Tibial artery (tissue), 4 donors: ENCODE measurements at places on chromosomes 7 and 10.
A peak's percentile ranks its signal among the peaks of the same experiment; 100 is the strongest.

- no peaks in the 10 kb centered on the region for H3K4me1 ChIP-seq
- DNase-seq: no peak
- no peak overlapping the region for H3K4me3 ChIP-seq
Measured at GRCh38 chr7:107080099-107080505, 35.6 kb downstream of the PRKAR2B start.

DNA sequence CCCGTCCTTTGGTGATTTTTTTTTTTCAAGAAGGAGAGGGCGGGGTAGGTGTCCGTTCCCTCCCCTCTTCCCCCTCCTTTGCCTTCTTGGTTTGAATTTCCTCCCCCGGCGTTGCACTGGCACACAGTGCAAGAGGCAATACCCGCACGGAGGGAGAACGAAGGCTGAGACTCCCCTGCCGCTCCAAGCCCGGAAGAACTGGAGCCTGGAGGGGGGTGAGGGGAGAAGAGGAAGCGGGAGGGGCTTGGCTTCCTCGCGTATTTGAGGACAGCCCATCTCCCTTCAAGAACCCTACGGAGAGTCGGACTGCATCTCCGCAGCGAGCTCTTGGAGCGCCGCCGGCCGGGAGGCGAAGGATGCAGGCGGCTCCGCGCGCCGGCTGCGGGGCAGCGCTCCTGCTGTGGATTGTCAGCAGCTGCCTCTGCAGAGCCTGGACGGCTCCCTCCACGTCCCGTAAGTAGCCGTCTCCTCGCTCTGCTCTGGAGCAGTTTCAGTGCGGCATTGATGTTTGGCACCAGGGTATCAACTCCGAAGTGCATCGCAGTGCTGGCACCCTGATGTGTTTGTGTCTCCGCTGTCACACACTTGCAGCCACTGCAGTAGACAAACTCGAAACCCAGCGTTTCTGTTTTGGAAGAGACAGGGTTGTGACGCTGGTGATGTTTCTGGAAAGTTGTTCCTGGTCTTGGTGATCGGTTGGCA lies at the start of gene CNTNAP2:
TSS of gene CNTNAP2 (plus strand) at position 281 of the 702 bp plus-strand sequence. CDS start at position 357, 76 bp downstream.
- no peak for DNase-seq
- H3K27me3 ChIP-seq: no peaks in the 10 kb centered on the region
- no peaks in the 10 kb centered on the region for H3K36me3 ChIP-seq
- no peaks in the 10 kb centered on the region for H3K4me1 ChIP-seq

DNA sequence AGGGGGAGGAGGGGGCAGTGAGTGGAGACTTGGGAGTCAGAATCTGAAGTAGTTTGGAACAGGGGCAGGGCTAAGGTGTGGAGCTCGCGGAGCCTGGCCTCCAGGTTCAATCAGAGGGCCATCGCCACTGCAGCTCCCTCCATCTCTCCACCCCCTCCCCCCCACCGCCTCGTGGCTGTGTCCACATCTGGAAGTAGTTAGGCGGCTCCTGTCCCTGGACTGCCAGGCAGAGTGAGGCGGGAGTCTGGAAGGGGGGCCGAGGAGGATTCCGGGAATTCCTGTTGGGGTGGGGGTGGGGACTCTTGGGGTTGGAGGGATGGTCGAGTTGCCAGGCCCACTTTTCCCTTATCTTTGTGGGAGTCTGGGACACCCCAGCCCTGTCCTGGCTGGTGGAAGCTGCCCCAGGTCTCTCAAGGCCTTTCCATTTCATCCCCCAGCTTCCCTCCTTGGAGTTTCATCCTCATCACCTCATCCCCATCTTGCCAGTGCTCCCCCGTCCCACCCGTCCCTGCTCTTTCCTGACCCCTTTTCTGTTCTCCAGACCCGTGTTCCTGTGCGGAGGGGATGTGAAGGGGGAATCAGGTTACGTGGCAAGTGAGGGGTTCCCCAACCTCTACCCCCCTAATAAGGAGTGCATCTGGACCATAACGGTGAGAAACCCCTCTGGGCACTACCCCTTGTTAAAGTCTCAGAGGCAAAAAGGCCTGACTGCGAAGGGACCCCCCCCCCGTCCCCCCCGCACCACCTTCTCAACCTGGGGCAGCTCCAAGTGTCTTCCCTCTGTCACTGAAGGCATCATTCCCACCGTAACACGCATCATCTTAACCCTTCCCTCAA lies 944 bp downstream of the PCOLCE start:
- H3K27me3 ChIP-seq: no peaks in the 10 kb centered on the region
- H3K4me1 ChIP-seq: no peaks in the 10 kb centered on the region
- peak overlapping the region; percentile 80 for H3K4me3 ChIP-seq

- H3K4me1 ChIP-seq: peaks cover 4% of the 10 kb centered on the region
- no peak for DNase-seq
- no peak overlapping the region for H3K27ac ChIP-seq
- H3K4me3 ChIP-seq: no peak overlapping the region
- peaks cover 5% of the 10 kb centered on the region for H3K36me3 ChIP-seq
- H3K27me3 ChIP-seq: no peaks in the 10 kb centered on the region
Measured at GRCh38 chr10:14601326-14601725, 173.4 kb downstream of the FAM107B start.

DNA sequence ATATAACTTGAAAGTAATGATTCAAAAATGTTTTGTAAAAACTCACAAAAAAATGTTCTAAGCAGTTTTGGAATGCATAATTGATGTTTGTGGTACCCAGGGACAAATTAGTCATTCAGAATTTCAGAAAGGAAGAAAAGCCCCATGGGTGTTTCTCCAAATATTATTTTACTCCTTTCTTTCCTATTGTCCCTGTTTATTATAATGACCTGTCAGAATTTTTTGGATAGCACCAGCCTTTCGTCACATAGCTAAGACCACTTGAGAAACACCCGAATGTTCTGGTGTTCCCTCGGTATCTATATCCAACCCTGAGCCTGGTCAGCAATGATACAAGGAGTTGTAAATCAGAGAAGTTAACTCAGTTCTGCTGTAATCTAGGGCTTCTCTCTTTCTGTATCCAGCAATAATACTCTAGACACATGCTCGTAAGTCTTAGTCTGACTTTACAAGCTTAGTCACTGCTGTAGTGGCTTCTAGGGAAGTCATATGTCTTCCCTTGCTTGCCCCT lies 64.8 kb upstream of the MEOX2 start:
- no peak for DNase-seq
- no peaks in the 10 kb centered on the region for H3K27me3 ChIP-seq
- H3K27ac ChIP-seq: peak overlapping the region; percentile 39
- peaks cover 7% of the 10 kb centered on the region for H3K4me1 ChIP-seq
- no peaks in the 10 kb centered on the region for H3K36me3 ChIP-seq

- H3K27me3 ChIP-seq: peaks cover 41% of the 10 kb centered on the region
- DNase-seq: no peak
- no peak overlapping the region for H3K27ac ChIP-seq
- no peaks in the 10 kb centered on the region for H3K4me1 ChIP-seq
- no peaks in the 10 kb centered on the region for H3K36me3 ChIP-seq
Measured at GRCh38 chr7:128922496-128923410, 12.2 kb upstream of the KCP start.

- peaks cover 15% of the 10 kb centered on the region for H3K36me3 ChIP-seq
- DNase-seq: no peak
- H3K27ac ChIP-seq: no peak overlapping the region
- no peak overlapping the region for H3K4me3 ChIP-seq
- no peaks in the 10 kb centered on the region for H3K4me1 ChIP-seq
Measured at GRCh38 chr10:121865554-121865953, 62.3 kb downstream of the ATE1 start.

GRCh38 chr7:17227766-17228490 lies 70.5 kb upstream of the AHR start:
- H3K4me1 ChIP-seq: peaks cover 7% of the 10 kb centered on the region
- no peak overlapping the region for H3K27ac ChIP-seq
- no peak for DNase-seq

- no peaks in the 10 kb centered on the region for H3K27me3 ChIP-seq
- no peak overlapping the region for H3K4me3 ChIP-seq
- no peak overlapping the region for H3K27ac ChIP-seq
- no peaks in the 10 kb centered on the region for H3K4me1 ChIP-seq
- no peak for DNase-seq
Measured at GRCh38 chr7:132441935-132442334, 134.3 kb downstream of the PLXNA4 start.

GRCh38 chr10:73920089-73920488 lies 9.2 kb downstream of the PLAU start:
- DNase-seq: peak; percentile 70
- no peak overlapping the region for H3K4me3 ChIP-seq
- H3K27me3 ChIP-seq: no peaks in the 10 kb centered on the region
- peak overlapping the region; percentile 61 for H3K27ac ChIP-seq
- peaks cover 6% of the 10 kb centered on the region for H3K36me3 ChIP-seq
- peaks cover 20% of the 10 kb centered on the region for H3K4me1 ChIP-seq

DNA sequence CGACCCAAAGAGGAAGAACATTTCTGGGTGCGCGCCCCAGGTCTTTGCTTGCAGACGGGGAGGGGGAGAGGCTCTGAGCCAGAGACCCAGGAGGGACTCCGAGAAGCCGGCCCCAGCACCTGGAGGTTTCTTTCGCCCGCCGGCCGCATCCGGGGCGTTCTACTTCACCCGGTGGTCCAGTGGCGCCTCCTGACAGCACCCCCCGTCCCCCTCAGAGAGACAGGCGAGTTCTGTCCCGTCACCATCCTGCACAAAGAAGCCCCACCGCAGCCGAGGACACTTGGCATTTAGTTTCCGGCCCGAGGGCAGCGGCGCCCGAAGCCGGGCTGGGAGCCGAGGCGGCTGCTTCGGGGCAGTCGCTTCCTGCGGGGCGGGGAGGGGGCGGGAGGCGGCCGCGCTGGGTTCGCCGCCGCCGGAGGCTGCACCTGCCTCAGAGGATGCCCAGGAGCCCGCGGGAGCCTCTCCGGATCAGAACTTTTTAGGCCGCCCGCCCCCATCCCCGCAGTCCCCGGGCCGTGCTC lies at the start of gene TMEM178B:
TSS of gene TMEM178B (plus strand) at position 424 of the 521 bp plus-strand sequence.
- DNase-seq: no peak
- no peak within 1 kb of the TSS for H3K27ac ChIP-seq
- H3K4me3 ChIP-seq: peak within 1 kb of the TSS; percentile 58
- H3K27me3 ChIP-seq: peaks cover 70% of the 10 kb centered on the region
- H3K36me3 ChIP-seq: no peaks in the 10 kb centered on the region
- H3K4me1 ChIP-seq: peaks cover 37% of the 10 kb centered on the region
